ENCODE measurements at places on chromosomes 4 and X.

DNA sequence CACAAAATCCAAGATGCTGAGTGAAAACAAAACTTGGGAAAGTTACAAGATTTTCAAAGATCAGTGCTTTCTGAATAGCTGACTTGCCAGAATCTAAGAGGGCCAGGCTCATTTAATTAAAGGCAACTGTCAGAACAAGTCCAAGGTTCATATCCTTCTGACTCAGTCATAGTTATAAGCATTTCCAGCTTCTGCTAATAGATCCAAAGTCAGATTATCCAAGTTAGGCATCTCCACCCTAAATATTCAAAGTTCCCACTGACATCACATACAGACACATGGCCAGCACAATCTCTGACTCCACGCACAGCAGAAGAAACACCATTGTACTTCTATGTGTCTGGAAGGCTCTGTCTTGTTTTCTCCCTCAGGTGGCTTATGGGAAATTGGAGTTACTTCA lies 41.8 kb downstream of the GASK1B start:
- no peak for DNase-seq

GRCh38 chr4:75016472-75016871 lies 83.6 kb downstream of the PARM1 start:
- DNase-seq = no peak

DNA sequence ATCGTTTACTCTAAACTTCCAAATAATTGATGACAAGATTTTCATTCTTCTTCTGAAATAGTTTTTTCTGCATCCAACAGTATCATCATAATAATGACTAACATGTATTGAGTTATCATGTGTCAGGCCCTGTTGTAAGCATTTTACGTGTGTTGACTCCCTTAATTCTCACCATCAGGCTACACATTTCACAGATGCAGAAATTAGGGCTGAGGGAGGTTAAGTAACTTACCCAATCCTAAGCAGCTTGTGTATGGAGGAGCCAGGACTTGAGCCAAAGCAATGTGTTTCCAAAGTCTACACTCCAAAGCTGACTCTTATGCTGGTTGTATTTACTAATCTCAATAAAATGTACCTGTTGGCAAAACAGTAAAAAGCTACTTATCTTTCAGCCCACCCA lies 11.2 kb upstream of the KDR start:
- peak; percentile 25 for DNase-seq

DNA sequence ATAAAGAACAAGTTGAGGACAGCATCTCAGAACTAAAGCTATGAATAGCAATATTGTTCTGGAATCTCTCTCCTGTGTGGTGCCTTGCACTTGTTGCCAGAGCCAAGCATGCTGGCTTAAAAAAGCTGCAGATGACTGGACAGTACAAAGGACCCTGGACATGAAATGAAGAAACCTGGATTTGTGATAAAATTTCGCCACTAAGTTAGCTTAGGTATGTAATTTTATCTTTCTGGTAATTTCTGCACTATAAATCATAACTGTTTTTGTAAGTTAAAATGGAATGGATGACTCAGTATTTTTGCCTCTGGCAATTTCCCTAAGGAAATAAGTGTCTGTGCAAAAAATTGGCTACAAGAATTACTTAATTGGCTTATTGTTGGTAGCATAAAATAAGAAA lies 317.2 kb downstream of the CAMK2D start:
- no peak for DNase-seq

DNA sequence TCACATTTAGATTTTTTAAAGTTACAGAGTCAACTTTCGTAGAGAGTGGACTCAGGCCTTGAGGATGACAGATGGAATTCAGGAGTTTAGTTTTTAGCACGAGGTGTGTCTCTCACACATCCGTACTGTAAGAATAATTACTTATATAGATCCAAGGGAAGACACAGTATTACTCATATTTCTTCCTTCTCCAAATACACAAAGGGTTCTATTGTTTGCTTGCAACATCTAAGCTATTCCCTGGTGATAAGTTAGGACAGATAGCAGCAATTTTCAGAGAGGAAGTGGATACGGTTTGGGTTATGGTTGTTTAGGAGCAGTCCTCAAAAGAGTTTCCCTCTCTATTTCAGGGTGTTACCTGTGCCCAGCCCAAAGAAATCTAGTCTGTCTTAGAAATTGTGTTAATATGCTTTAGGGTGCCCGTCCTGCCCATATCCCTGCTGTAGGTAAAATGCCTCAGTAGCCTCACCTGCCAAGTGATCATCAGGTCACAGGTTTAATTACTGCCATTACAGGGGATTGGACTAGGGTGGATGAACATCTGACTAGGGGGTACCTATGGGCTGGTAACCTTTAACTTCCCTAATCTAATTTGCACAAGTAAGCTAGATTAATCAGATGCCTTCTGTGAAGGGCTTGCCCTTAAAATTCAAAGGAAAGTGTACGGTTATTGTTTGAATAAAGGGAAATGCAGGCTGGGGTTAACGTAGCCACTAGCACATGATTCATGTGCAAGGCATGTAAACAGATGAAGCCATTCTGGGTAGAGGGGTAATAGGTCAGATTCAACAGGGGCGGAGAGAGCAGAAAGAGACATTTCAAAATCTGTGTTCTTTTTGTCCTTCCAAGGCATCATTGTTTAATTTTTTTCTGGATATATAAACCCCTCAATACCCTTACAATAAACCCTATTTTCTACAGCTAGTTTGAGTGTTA lies 8.7 kb upstream of the PPP3CA start:
- peak; percentile 27 for DNase-seq

DNA sequence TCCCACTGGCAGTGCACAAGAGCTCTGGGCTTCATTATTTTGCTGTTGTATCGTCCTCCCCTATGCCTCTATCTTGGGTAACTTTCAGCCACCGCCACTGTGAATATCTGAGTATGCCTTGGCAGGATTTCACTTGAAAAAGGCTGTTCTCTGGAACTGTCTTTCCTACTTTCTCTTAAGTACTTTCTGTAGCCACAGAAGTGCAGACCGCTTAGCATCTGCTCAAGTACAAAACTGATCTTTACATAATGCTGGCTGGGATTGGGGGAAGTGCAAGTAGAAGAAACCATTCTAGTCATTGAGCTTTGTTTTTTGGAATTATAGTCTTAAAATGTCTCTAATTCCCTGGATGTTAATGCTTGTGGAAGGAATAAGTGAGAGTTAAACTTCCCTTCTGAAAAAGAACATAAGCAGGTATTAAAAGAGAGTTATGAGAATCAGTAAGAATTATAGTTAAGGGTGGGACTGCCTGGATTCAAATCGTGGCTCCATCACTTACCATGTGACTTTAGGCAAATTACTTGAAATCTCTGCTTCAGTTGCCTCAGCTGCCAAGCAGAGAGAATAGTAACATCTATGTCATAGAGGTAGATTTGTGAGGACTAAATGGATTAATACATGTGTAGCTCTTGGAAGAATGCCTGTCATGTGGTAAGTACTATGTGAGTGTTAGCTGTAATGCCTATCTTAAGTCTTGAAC lies 77.5 kb downstream of the MID1IP1 start:
- DNase-seq = peak; percentile 15

DNA sequence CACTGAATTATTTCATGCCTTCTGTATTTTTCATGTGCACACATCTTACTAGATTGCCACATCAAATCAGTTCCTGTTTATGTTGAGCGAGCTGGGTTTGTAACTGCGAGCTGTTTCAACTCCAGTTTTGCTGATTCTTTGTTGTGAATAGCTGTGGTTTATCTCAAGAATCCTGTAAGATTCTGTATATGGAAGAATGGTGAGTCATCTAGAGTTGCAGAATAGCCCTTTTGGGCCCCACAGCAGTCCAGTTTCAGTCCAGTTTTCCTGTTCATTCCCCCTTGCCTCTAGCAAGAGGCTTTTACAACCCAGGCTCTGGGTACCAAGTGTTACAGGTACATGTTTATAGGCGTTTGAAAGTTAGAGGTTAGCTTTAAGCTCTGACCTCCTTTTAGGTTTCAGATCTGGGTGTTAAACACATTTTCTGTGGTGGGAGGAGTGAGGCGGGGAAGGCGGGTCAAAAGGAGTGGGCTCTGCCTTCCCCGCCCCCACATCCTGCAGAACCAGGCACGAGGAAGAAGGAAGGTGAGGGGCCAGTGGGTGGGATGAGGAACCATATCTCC lies 32.7 kb downstream of the TBC1D14 start:
- no peak for DNase-seq

- peak; percentile 34 for DNase-seq
These were observed 34.7 kb downstream of the CCNI start for GRCh38 chr4:77040854-77041725.

DNA sequence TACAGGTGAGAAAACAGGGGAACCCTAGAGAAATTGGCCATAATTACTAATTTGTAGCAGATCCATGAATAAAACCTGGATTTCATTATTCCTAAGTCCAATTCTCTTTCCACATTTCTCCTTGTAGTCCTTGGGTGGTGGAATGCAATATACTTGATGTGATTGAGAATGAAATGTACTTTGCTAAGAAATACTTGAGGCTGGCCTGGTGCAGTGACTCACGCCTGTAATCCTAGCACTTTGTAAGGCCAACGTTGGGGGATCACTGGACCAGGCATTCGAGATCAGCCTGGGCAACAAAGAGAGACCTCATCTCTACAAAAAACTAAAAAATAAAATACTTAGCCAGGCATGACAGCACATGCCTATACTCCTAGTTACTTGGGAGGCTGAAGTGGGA lies 15.9 kb downstream of the TMEM184C start:
- DNase-seq = no peak

DNA sequence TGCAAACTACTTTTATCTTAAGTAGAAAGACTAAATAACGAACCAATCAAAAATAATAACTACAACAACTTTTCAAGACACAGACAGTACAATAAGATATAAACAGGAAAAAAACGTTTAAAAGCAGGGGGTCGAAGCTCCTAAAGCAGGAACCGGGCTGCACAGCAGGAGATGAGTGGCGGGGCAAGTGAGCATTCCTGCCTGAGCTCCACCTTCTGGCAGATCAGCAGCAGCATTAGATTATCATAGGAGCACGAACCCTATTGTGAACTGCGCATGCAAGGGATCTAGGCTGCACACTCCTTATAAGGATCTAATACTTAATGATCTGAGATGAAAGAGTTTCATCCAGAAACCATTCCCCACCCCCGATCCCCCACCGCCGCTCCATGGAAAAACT lies 146.2 kb downstream of the TEX11 start:
- peak; percentile 42 for DNase-seq

DNA sequence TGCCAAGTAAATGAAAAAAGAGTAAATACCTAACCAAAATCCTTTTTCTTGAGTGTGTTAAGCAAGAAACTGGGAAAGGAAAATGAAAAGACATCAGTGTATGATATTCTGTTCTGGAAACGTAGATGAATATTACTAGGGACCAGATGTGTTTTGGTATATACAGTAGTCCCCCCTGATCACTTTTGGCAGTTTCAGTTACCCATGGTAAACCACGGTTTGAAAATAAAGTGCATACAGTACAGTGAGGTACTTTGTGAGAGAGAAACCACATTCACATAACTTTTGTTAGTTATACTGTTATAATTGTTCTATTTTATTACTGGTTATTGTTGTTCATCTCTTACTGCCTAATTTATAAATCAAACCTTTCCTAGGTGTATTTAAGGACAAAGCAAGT lies 250.9 kb downstream of the TENM3 start:
- no peak for DNase-seq

DNA sequence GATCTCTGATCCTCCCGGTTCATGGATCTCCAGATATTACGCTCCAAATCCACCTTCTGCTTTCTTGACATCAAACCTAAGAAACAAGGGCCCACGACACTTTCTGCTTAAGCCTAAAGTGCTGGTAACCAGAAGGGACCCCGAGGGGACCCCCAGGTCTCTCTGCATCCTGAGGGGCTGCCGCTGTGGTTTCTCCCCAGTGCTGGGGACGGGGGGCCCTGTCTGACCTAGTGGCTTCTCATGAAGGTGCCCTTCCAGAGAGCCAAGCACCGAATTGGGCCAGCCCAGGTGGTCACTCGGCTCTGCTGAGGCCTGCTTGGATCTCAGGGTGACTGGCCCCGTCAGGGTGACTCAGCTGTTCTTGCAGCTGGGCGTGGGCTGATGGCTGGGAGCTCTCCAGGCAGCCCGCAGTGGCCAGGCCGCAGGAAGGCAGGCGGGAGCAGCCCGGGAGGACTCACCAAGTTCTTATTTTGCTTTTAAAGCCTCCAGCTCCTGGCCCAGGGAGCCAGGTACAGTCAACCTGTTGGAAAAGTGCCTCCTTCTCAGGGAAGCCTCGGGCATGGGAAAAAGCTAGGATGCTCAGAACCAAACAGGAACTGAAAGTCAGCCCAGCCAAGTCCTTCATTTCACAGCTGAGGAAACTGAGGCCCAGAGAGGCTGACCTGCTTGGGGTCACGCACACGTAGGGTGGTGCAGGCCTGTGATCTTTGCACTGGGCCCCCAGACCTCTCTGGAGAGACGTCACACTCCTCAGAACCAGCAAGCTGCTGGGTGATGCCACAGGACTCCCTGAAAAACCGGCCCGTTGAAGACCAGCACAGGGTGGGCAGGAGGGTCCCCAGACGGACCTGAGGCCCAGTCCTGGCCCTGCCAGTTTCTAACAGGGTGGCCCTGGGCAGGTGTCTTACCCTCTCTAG lies 16.7 kb downstream of the BLOC1S4 start:
- no peak for DNase-seq

All from NCI-H82 (cell line).